ENCODE measurements at places on chromosomes 7 and 10.

DNA sequence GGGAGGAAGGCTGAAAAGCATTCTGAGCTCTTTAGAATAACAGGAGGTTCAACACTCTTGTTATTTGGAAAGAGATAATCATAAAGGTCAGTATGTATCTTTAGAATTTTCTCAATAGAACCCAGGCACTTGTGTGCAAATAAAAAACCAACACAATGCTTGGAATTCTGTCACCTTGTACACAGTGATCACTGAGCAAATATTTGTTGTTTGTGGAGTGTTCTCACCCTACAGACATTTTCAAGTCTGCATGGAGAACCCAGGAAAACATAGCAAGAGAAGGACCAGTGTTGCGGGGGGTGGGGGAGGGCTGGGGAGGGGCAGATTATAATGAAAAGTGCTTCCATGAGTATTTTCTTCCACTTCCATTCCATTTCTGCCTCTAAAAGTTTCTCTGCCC, 87.4 kb downstream of the FAM107B start:
- DNase-seq = no peak

DNA sequence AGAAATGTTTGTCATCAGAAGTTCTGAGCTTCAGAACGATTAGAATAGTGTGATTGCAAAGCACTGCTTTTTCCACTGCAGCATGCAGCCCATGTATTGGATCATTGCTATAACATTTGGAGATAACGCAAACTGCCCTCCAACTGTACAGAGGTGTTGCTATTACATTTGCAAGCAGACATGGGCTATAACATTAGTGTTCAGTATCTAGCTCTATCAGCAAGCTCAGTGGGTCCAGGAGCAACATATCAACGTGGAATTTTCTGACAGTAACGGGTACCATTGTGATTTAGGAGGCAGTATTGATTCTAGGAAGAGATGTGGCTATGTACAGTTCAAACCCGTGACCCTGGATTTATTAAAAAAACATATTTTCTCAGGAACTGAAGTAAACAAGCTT, 75.8 kb downstream of the AGMO start:
- DNase-seq = no peak

- DNase-seq = no peak
These were observed 62.6 kb downstream of the RNF32 start for GRCh38 chr7:156703209-156703608.

GRCh38 chr10:56349611-56350010, 11.4 kb downstream of the ZWINT start:
- no peak for DNase-seq

- no peak for DNase-seq
These were observed 28.3 kb upstream of the PRKAR1B start for GRCh38 chr7:755413-755805.

All from CD4-positive, alpha-beta T cell treated with Interleukin-17A for 4 hours (primary cell).